ENCODE measurements at places on chromosomes 2 and 18.

GRCh38 chr2:145654746-145655145 lies 1134.8 kb upstream of the ZEB2 start:
- DNase-seq, result no peak

GRCh38 chr2:233476651-233477547 lies 89.7 kb downstream of the USP40 start:
- DNase-seq, result no peak

- DNase-seq, result no peak
Measured at GRCh38 chr18:56112013-56112749, 524.2 kb upstream of the TCF4 start.

- DNase-seq, result no peak
Measured at GRCh38 chr2:99425022-99425421, 64.8 kb downstream of the REV1 start.

- DNase-seq, result no peak
Measured at GRCh38 chr2:236928380-236929037, 157.2 kb upstream of the COPS8 start.

GRCh38 chr2:226048611-226049010 lies 649.1 kb downstream of the NYAP2 start:
- no peak for DNase-seq

DNA sequence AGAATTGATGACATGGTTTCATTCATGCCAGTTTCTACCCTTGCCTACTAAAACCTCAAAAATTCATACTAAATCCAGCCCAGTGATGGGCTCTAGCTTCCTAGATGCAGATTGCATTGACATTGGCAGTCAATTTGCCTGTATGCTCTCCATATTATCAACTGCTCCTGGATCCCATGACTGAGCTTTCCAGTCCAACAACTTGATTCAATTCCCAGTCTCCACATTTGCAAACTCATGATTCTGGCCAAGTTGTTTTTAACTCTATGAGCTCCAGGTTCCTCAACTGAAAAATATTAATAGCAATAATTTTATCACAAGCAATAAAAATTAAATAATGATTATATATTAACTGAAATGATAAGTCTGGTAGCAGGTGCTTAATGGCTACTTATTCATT lies 51.0 kb upstream of the DSC1 start:
- no peak for DNase-seq

GRCh38 chr18:71850602-71851001 lies 693.5 kb downstream of the CBLN2 start:
- no peak for DNase-seq

GRCh38 chr2:219025637-219026585 lies 15.4 kb downstream of the CFAP65 start:
- no peak for DNase-seq

- no peak for DNase-seq
Measured at GRCh38 chr2:170227507-170227947, 49.6 kb downstream of the MYO3B start.

- DNase-seq, result no peak
Measured at GRCh38 chr2:231391981-231392380, 3.5 kb upstream of the B3GNT7 start.

GRCh38 chr2:232261776-232262175 lies 116.8 kb upstream of the ALPP start:
- no peak for DNase-seq

DNA sequence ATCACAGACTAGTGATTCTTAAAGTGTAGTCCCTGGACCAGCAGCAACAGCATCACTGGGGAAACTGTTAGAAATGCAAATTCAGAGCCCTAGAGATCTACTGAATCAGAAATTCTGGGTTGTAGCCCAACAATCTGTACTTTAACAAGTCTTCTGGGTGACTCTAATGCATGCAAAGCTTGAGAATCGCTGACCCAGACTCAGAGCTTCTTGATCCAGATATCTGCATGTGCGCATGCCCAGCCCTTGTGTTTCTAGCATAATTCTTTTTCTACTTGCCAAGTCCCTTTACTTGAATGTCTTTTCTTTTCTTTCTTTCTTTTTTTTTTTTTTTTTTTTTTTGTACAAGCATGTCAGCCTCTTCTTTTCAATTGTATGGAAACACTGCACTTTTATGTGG lies 60.4 kb downstream of the FIGN start:
- no peak for DNase-seq

- DNase-seq, result no peak
Measured at GRCh38 chr2:3000125-3000524, 377.5 kb downstream of the EIPR1 start.

DNA sequence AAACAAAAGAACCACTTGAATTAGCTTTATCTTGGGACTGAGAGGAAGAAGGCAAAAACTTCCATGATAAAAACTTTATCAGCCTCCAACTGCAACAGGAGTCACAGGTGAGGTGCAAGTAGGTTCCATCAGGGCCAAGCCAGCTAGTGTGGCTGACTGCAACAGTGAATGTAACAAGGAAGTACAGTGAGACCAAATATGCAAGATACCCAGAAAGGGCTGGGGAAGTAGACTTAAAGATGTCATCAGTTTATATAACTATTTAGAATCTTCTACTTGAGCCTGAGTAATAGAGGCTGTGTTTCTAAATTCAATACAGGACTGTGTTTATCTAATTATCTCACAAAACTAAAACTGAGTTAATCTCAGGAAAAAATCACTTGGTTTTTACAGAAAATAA lies 14.8 kb downstream of the PLEKHM3 start:
- no peak for DNase-seq

DNA sequence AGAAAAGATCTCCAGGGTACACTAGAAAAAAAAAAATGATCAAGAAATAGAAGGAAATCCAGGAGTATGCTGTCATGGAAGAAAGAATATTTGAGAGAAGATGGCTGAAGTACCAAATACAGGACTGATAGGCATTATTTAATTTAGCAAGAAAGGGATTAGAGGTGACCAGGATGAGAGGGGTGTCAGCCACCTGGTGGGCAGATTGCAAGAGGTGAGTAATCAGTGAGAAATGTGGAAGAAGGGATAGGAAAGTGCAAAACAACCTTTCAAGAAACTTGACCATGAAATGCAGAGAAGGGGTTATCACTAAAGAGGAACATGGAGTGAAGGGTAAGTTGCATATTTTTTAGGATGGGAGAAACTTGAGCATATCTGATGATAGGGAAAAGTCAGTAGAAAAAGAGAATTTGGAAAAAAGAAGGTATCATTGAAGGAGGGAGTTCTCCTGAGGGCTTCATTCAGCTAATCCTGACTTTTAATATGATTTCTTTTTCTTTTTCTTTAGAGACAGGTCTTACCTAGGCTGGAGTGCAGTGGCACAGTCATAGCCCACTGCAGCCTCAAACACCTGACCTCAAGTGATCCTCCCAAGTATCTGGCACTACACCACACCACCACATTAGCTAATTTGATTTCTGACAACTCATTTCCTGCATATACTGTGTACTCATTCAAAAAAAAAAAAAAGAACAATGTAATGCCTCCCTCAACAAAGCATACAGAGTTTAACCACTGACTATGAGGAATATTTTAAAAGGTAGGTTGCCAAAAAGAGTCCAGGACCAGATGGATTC lies 101.3 kb downstream of the LRP2 start:
- DNase-seq, result no peak

DNA sequence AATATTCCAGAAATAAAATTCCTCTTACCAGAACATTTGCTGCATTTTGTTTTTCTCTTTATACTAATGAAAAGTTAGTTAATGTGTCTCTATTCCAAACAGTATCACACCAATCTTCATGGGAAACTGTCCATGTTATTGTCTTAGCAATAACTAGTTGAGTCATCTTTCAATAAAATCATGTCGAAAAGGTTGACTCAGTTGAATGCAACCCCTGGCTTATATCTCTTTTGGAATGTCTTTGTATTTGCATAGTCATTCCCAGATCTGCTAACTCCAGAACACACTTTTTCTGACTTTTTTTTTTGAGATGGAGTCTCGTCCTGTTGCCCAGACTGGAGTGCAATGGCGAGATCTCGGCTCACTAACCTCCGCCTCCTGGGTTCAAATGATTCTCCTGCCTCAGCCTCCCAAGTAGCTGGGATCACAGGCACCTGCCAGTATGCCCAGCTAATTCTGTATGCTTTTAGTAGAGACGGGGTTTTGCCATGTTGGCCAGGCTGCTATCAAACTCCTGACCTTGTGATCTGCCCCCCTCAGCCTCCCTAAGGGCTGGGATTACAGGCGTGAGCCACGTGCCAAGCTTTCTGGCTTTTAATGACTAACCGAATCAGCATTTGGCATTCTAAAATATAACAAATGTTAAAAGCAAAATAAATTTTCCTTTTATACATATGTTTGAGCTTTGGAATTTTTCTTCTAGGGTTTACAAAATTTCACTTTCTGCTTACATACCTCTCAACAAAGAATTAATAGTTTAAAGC lies 133.2 kb upstream of the GULP1 start:
- DNase-seq, result no peak

DNA sequence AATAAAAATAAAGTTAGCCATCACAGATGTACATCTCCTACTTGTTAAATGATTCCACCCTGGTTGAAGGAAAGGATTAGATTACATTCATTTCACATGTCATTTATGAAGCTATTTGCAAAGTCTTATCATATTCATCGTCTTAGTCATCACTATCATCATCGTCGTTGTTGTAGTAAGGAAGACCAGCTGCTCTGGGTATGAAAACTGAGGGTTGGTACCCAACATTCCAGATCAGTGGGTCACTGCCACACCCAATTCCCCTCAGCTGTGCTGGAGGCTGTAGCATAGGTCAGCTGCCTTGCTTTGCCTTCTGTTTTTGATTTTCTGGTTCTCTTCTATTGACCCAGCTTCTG lies 20.9 kb upstream of the CCBE1 start:
- DNase-seq, result no peak

- DNase-seq, result no peak
Measured at GRCh38 chr2:105177536-105178254, 63.8 kb upstream of the GPR45 start.

GRCh38 chr18:33184175-33184574 lies 256.3 kb downstream of the CCDC178 start:
- DNase-seq, result no peak

- no peak for DNase-seq
Measured at GRCh38 chr2:233915128-233915527, 2.0 kb upstream of the TRPM8 start.

DNA sequence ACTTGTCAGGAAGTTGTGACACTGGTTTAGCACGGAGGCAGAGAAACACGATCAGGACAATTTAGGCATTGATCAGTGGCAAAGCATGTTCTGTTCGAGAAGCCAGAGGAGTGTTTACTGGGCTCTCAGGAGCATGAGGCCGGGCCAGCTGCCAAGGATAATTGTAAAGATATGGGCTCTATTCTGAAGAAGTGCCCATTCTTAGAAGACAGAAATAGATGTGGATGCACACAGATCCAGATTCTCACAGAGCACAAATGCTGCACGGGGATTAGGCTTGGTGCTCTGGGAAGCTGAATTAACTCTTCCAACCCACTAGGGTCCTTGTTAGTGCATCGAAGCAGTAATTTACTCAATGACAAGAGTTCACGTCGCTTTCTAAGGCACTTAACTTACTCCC lies 16.2 kb downstream of the AFF3 start:
- no peak for DNase-seq

DNA sequence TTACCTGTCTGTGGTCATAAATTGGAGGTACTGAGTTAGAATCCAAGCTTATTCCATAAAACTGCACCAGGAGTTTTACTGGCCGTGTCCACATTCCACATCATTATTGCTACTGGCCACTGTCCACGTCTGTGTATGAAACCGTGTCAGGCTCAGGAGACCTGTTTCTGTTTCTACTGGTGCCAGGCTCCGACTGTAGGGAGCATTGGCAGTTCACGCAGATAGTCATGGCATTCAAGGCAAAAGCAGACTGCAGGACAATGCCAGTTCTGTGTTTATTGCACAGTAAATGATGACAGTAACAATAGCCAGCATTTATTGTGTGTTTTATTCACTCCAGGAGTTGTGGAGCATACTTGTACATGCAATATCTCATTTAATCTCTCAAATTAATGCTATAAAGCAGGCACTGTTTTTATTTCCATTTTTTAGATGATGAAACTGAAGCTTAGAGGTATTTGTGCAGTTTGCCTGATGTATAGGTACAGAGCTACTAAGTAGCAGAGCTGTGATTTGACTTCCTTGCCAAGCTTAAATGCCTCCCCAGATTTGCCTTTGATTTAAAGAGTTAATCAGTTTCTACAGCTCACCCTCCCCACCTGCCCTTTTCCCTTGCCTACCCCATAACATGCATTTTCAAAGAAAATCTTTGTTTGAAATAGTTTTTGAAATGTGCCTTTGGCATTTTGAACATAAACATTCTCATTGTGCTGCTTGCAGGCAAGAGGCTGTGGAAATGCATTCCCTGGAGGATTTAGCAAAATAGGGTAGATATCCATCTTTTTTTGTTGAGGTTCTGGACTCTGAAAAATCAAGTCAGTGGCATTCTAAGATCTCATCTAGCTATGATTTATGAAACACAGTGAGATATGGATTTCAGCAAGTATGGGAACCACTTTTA lies 55.5 kb downstream of the MAP4K4 start:
- DNase-seq, result no peak

DNA sequence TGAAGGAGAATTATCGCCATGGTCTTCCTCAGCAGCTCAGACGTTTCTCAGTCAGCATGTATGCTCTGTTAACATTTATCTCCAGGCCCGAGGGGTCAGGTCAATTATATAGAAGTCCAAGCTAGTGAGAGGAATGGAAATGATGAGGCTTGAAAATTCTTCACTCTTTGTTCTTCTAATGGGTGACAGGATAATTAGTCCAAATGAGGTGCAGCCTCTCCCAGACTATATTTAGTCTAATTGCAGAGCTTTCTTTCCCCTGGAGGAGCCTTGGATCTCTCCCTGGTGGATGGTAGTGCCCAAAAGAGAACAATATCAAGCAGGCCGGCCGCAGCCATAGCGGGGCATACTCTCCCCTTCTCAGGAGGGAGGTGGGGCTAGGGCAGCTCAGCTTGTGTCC lies 51.4 kb upstream of the DTNB start:
- no peak for DNase-seq

- peak; percentile 41 for DNase-seq
Measured at GRCh38 chr2:106160786-106161261, 33.3 kb downstream of the UXS1 start.

GRCh38 chr2:102486941-102487702 lies 14.1 kb downstream of the SLC9A4 start:
- no peak for DNase-seq

DNA sequence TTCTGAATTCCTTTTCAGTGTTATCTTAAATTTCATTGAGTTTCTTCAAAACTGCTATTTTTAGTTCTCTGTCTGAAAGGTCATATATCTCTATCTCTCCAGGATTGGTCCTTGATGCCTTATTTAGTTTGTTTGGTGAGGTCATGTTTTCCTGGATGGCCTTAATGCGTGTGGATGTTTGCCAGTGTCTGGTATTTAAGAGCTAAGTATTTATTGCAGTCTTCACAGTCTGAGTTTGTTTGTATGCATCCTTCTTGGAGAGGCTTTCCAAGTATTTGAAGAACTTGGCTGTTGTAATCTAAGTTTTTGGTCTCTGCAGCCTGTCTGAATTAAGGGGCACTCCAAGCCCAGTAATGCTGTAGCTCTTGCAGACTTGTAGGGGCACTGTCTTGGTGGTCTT lies 249.3 kb downstream of the ZNF385B start:
- no peak for DNase-seq

DNA sequence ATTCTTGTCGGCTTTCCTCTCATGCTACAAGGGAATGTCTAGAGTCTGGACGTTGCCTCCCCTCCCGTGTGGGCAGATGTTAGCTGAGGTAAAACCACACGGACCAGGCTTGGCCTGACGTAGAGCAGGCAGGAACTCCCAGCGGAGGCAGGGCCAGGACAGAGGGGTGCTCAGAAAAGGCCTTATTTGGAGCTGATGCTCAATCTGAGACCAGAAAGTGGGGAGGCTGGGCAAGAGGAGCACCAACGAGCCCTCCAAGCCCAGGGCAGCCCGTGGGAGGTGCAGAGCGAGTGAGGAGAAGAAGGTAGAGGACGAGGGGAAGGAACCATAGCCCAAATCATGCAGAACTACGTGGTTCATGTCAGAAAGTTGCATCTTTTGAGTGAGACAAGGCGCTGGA lies 9.0 kb downstream of the TEX51 start:
- DNase-seq, result no peak
